ENCODE measurements at places on chromosomes 12 and 14. TPM values are rescaled to one million over a fixed set of nuclear protein-coding genes. Genes with fewer than 3 reads are reported as not detected.
A peak's percentile ranks its signal among the peaks of the same experiment; 100 is the strongest.

The TCL1B gene
- 0.83 TPM for total RNA-seq

The SDSL gene
- 0.37 TPM for total RNA-seq

The GSG1 gene
- total RNA-seq = not detected

DNA sequence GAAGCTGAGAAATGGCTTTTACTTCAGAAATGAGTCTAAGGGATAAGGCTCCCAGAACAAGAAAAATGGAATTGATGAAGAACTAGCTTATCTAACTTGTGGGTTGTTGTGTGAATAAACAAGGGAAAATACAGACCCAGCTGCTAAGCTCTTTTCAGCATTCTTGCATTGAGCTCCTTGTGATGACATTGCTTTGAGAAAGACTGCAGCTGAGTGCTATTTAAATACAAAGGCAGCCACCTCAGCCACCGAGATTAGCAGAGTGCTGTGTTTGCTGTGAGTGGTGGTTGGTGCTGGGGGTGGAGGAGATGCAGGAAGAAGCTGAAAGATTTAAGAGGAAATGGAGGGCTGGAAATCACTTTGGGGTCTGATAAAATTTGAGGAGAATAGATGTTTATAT lies 396.0 kb upstream of the PRICKLE1 start:
- H3K27me3 ChIP-seq = no peaks in the 10 kb centered on the region
- no peak overlapping the region for H3K27ac ChIP-seq
- no peaks in the 10 kb centered on the region for H3K4me1 ChIP-seq
- H3K4me3 ChIP-seq = no peak overlapping the region
- no peak for DNase-seq

DNA sequence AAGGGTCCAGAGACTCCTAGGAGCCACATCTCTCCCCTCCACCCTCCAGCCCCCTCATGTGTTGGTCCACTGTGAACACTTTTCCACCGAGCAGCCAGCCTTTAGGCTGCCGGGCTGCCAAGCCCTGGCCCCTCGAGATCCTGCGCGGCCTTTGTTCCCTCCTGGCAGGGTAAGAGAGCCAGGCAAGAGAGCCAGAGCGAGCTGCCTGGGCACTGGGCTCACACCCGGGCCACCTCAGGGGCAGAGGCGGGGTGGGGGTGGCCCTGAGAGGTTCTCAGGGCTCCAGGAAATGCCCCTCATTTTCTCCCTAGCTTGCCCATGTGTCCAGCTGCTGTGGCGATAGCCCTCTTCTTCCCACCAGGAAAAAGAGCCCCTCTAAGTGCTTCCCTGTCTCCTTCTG lies 44.8 kb downstream of the LTBP2 start:
- no peak overlapping the region for H3K4me3 ChIP-seq
- no peak overlapping the region for H3K27ac ChIP-seq
- DNase-seq = no peak
- no peaks in the 10 kb centered on the region for H3K27me3 ChIP-seq
- peaks cover 7% of the 10 kb centered on the region for H3K4me1 ChIP-seq

- no peaks in the 10 kb centered on the region for H3K27me3 ChIP-seq
- H3K36me3 ChIP-seq = no peaks in the 10 kb centered on the region
- no peaks in the 10 kb centered on the region for H3K4me1 ChIP-seq
- no peak for DNase-seq
- no peak overlapping the region for H3K27ac ChIP-seq
These were observed 35.7 kb upstream of the CLMN start for GRCh38 chr14:95355422-95355821.

DNA sequence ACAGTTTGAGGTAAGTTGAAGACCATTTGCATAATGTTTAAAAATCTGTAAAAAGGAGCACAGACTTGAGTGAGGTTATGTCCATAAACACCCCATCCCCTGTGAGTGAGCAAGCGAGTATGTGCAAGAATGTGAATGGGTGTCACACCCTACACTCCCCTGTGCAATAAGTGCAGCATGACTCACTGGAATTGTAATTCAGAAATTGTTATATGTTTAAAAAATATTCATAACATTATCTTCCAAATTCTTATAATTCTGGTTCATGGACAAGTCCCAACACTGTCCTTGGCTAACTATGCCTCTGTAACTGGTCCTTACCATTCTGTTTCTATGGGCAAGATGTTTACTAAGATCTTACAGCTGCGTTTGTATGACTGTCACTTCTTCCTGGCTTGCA lies 207.8 kb upstream of the FAR2 start:
- H3K4me3 ChIP-seq = no peak overlapping the region
- no peaks in the 10 kb centered on the region for H3K4me1 ChIP-seq
- DNase-seq = no peak
- H3K27ac ChIP-seq = no peak overlapping the region
- H3K27me3 ChIP-seq = no peaks in the 10 kb centered on the region

- no peak overlapping the region for H3K27ac ChIP-seq
- no peak for DNase-seq
- no peaks in the 10 kb centered on the region for H3K4me1 ChIP-seq
- no peaks in the 10 kb centered on the region for H3K36me3 ChIP-seq
- no peaks in the 10 kb centered on the region for H3K27me3 ChIP-seq
- no peak overlapping the region for H3K4me3 ChIP-seq
These were observed 34.5 kb upstream of the ARID2 start for GRCh38 chr12:45695035-45695434.

DNA sequence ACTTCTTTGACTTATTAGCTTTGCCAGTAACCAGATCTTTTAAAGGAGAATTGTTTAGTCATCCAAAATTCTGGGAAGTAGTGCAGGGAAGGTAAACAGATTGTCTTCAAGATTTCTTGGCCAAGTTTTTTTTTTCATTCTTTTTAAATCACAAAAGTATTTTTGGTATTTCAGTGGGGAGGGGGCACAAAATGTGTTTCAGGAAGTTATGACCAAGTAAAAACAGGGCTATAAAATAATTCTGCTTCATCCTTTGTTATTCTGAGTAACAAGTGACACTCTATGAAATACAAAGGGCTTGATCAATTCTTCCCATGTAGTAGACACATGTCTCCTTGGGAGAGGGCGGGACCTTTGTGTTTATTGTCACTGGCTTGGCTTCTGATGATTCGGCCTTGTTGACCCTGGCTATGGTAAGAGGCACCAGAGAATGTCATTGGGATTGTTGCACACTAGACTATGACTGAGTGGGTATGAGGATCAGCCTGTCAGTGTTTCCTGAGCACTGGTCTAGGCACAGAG lies 55.4 kb downstream of the SUSD6 start:
- no peak overlapping the region for H3K4me3 ChIP-seq
- peaks cover 6% of the 10 kb centered on the region for H3K4me1 ChIP-seq
- no peaks in the 10 kb centered on the region for H3K36me3 ChIP-seq
- H3K27ac ChIP-seq = no peak overlapping the region

DNA sequence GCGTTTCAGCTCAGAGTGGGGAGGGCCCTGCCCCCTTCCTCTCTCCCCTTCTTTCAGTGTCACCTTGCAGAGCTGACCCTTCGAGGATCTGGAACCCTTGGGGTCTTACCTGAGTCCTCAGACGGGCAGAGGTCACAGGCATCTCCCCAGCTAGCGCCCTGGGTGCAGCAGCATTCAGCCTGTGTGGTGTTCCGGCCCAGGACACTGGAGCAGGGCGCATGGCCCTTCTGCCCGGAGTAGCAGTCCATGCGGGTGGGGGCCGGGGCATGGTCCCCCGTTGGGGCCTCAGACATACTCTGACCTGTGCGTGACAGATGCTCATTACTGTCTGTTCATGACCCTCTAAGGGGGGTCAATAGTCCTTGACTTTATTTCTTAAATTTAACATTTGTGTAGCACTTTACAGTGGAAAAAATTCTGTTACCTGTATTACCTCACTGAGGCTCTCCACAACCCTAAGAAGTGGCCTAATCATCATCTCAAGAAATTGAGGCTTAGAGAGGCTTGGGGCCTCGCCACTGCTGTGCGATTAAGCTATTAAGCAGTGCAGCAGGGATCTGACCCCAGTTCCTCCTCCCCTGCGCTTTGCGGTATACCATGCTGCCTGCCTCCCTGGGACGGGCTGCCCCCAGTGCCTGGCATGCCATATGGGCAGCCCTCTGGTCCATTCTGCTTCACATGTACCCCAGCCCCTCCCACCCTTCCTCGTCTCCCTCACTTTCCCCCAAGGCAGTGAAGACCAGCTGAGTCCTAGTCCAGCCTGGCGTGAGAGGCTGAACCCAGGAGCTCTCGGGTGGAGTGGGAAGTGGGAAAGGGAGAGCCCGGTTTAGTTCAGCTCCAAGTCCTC lies 11.5 kb downstream of the ISCA2 start:
- no peak overlapping the region for H3K4me3 ChIP-seq
- no peaks in the 10 kb centered on the region for H3K4me1 ChIP-seq
- no peak for DNase-seq
- no peaks in the 10 kb centered on the region for H3K36me3 ChIP-seq
- H3K27me3 ChIP-seq = no peaks in the 10 kb centered on the region

DNA sequence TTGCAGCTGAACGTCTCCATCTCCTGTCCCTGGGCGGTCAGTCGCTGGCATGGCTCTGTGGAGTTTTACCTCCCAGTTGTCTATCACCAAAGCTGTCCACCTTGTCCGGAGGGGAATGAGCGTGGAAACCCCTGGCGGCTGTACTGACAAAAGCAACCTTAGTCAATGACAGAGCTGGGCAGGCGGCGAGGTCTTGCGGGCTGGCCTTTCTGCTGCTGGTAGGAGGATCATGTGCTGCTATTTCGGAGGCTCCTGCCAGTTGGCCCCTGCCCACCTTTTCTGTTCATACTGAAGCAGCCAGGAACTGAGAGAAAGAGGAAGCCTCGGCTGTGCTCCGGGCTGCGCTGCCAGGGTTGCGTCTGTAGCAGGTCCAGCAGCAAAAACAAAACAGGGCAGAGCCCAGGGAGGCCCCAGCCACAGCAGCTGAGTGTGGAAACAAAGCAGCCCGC lies 57.7 kb downstream of the HMGA2 start:
- H3K36me3 ChIP-seq = peaks cover 14% of the 10 kb centered on the region
- peaks cover 59% of the 10 kb centered on the region for H3K4me1 ChIP-seq
- peak overlapping the region; percentile 11 for H3K27ac ChIP-seq
- DNase-seq = no peak
- no peaks in the 10 kb centered on the region for H3K27me3 ChIP-seq

DNA sequence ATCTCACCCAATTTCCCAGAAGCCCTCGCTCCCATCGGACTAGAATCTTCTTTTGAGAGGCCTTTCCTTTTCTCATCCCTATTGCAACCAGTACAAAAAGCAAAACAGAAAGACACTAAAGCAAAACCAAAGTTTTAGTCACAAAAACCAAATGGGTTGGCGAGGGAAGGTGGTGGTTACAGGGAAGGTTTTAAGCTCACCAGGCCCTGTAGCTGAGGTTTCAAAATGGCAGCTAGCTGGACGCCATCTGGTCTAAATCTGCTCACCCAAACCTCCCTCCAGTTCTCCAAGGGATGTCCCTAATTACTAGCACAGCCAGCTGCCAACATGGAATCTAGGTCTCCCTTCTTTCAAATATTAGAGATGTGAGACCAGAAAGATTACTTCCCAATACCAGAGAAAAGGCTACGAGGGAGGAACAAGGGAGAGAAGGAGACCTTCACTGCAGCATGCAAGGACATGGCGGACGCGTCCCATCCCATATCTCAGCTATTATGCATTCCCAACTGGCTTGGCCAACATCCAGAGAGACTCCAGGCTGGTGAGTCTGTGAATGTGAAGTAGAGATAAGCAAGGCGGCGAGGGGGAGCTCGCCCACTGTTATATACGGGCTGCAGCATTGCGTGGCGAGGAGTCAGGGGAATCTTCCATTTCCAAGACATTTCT lies 70.8 kb downstream of the DPF3 start:
- H3K36me3 ChIP-seq = no peaks in the 10 kb centered on the region
- no peaks in the 10 kb centered on the region for H3K4me1 ChIP-seq
- DNase-seq = no peak
- no peaks in the 10 kb centered on the region for H3K27me3 ChIP-seq

- DNase-seq = no peak
- no peaks in the 10 kb centered on the region for H3K36me3 ChIP-seq
- H3K4me1 ChIP-seq = no peaks in the 10 kb centered on the region
These were observed 257.8 kb upstream of the GARIN6 start for GRCh38 chr12:99389751-99390150.

GRCh38 chr14:72416892-72417291 lies 477.0 kb downstream of the DPF3 start:
- peak; percentile 12 for DNase-seq
- no peaks in the 10 kb centered on the region for H3K36me3 ChIP-seq
- H3K4me1 ChIP-seq = no peaks in the 10 kb centered on the region
- no peak overlapping the region for H3K27ac ChIP-seq
- no peak overlapping the region for H3K4me3 ChIP-seq

GRCh38 chr14:59013672-59014298 lies 174.7 kb upstream of the DAAM1 start:
- H3K27me3 ChIP-seq = no peaks in the 10 kb centered on the region
- no peak overlapping the region for H3K4me3 ChIP-seq
- H3K27ac ChIP-seq = no peak overlapping the region
- H3K36me3 ChIP-seq = no peaks in the 10 kb centered on the region
- H3K4me1 ChIP-seq = no peaks in the 10 kb centered on the region
- no peak for DNase-seq

- no peak overlapping the region for H3K27ac ChIP-seq
- H3K4me1 ChIP-seq = no peaks in the 10 kb centered on the region
- no peak overlapping the region for H3K4me3 ChIP-seq
- H3K27me3 ChIP-seq = no peaks in the 10 kb centered on the region
These were observed 95.8 kb upstream of the ATXN7L3B start for GRCh38 chr12:74441872-74442271.

DNA sequence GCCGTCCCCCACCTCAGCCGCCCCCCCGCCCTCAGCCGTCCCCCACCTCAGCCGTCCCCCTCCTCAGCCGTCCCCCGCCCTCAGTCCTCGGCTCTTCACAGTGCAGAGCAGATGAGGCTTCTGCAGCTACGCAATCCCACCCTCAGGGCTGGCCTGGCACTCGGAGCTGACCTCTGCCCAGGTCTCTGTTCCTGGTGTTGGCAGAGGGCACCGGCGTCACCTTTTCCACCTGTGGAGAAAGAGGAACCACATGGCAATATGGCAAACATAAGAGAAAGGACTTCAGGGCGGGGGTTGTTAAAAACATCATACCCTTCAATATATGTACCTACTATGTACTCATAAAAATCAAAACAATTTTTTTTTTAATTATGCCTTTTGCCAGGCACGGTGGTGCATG lies 45.8 kb downstream of the MLXIP start:
- no peak overlapping the region for H3K27ac ChIP-seq
- no peaks in the 10 kb centered on the region for H3K27me3 ChIP-seq
- H3K4me1 ChIP-seq = peaks cover 15% of the 10 kb centered on the region
- DNase-seq = no peak
- H3K36me3 ChIP-seq = peaks cover 4% of the 10 kb centered on the region
- no peak overlapping the region for H3K4me3 ChIP-seq

DNA sequence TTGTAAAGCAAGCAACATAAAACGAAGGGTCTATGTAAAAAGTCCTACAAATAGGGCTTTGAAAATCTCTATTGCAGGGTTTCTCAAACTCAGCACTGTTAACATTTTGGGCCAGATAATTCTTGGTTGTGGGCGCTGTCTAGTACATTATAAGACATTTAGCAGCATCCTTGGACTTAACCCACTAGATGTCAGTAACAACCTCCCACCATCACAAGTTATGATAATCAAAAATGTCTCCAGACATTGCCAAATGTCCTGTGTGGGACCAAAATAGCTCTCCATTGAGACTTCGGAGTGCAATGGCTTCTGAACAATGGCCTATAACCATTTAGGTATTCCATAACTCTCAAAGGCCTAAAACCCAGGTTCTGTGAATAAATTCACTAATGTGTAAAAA lies 22.9 kb upstream of the DHRS7 start:
- H3K4me1 ChIP-seq = peaks cover 11% of the 10 kb centered on the region
- no peak overlapping the region for H3K4me3 ChIP-seq
- H3K36me3 ChIP-seq = no peaks in the 10 kb centered on the region
- DNase-seq = peak; percentile 25
- H3K27ac ChIP-seq = no peak overlapping the region

GRCh38 chr14:45868863-45869262 lies 615.9 kb upstream of the MIS18BP1 start:
- no peaks in the 10 kb centered on the region for H3K4me1 ChIP-seq
- DNase-seq = no peak
- H3K4me3 ChIP-seq = no peak overlapping the region
- no peaks in the 10 kb centered on the region for H3K36me3 ChIP-seq
- no peaks in the 10 kb centered on the region for H3K27me3 ChIP-seq
